ENCODE measurements at places on chromosomes 7 and 10. TPM values are rescaled to one million over a fixed set of nuclear protein-coding genes. Genes with fewer than 3 reads are reported as not detected.
A peak's percentile ranks its signal among the peaks of the same experiment; 100 is the strongest.

DNA sequence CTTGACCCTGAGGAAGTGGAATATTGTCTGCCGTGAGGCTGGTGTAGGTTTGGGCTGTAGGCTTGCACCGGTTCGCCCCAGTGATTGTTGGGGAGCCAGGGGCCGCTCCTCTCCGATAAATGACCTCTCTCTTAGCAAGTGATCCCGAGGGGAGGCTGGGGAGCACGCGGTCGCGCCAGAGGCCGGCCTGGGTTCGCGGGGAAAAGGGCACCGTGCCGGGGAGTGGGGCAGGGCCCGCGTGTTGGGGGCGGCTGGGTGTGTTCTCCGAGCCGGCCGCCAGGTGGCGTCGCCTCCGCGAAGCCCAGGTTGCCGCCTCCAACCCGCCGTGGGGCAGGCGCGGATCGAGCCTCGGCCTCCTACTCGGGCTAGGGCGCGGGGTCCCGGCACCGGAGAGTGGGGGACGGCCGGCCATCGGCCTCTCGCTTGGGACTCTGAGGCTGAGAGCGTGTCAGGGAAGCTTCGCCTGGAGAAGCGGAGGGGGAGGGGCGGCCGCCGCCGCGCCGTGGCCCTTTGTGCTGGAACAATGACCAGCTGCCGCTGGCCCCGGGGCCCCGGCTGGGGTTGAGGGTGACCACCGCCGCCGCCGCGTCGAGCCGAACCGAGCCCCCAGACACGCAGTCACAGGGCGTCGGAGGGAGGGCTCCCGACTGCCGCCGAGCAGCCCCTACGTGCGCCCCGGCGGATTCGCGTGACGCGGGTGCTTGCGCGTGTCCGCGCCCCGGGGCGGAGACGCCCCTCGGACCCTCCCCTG lies 442 bp upstream of the LZTS2 start:
- DNase-seq, result no peak

DNA sequence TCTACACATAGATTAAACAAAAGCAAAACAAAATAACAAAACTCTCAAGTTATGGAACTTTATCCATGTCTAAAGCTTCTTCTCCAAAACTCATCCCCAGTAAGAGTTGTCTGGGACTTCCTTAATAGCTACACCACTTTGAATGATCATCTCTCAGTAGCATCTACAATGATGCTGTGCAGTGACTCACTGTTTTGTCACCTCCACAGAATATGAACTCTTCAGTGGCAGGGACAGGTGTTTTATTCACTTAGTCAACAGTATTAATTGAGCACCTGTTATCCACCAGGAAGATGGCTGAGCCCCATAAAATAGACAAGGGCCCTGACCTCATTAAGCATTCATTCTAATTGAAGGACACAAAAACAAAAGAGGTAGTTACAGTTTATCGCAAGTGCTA lies 350.7 kb downstream of the ELMO1 start:
- DNase-seq, result no peak

The GIMAP7 gene
- polyA plus RNA-seq, result 13.0 TPM

The SEMA3D gene
- polyA plus RNA-seq, result 52.0 TPM

DNA sequence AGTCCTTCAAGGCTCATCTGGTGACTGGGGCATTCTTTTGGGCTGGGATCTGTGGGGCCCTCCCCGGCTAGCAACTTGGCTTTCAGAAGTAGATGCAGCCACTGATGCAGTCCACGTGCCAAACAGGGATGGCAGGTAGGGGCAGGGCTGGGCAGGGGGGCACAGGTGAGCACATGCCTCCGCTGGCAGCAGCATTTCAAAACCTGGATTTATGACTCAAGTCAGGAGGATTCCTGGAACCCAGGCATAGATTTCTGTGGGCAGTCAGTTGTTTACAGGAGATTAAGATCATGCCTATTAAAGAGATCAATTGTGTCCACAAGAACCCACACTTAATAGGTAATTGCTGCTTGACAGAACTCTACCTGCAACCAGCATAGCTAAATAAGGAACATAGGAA lies 839 bp upstream of the HABP2 start:
- DNase-seq, result no peak

DNA sequence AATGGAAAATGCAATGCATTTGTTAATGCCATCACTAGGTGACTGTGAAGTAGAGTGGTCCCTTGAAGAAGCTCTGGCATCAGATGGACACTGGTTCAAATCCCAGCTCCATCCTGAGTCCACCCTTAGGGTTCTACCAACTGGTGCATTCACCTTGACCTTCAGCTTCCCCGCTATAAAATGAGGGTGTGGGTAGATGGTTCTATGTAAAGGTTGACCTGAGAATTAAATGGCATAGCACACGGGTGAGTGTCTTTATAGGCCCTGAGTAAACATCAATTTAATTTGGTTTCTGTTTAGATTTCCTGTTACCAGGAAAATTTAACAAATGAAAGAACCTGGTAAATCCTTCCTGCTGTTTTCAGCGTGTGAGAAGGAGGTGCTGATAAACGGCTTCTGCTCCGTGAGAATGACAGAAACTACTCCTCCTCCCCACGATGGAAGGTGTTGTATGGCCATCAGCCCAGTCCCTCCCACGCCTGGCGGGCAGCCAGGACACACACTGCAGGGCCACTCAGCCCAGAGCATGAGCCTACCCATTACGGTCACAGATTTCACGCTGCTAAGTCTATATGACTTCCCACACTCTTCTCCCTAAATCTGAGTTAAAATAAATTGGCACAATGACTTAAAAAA lies 210.1 kb downstream of the TNS3 start:
- DNase-seq, result no peak

The AOC1 gene
- polyA plus RNA-seq, result 68.7 TPM

- DNase-seq, result no peak
Observed at GRCh38 chr10:50231515-50232260, 19.6 kb downstream of the ASAH2 start.

DNA sequence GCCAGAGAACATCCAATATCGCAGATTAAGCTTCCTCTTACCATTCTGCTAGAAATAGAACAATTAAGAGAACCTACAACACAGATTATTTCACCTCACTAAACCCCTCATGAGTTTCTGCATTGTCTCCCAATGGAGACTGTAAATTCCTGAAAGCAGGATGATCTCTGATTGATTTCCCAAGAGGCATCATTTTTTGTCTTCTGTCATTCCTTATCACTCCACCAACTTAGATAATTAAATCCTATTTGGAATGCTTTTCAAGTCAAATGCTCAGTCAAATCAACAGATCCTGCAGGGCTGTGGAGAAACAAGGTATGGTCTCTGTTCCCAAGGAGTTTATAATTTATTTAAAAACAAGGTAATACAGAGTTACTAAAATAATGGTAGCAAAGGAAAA lies 161.5 kb downstream of the MTERF1 start:
- no peak for DNase-seq

DNA sequence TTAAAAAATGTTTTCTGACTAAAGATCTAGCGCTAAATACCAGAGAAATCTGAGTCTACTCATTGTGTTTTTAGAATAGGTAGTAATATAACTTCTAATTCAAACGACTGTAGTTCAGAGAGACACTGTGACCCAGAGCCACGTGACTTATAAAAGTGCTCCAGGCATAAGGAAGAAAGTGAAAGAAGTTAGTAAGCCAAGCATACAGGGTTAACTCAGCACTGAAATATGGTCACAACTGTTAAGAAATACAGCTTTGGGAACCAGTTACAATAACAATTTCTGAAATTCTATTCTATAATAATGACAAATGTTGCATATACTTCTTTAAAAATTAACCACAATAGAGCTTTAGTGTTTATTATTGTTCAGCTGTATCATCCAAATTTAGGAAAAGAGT lies 119.1 kb downstream of the TFEC start:
- no peak for DNase-seq

GRCh38 chr10:71909399-71910083 lies 54.7 kb upstream of the CHST3 start:
- no peak for DNase-seq

- no peak for DNase-seq
Observed at GRCh38 chr7:30692882-30693281, 10.6 kb upstream of the CRHR2 start.

The ATAD1 gene
- polyA plus RNA-seq, result 71.4 TPM

DNA sequence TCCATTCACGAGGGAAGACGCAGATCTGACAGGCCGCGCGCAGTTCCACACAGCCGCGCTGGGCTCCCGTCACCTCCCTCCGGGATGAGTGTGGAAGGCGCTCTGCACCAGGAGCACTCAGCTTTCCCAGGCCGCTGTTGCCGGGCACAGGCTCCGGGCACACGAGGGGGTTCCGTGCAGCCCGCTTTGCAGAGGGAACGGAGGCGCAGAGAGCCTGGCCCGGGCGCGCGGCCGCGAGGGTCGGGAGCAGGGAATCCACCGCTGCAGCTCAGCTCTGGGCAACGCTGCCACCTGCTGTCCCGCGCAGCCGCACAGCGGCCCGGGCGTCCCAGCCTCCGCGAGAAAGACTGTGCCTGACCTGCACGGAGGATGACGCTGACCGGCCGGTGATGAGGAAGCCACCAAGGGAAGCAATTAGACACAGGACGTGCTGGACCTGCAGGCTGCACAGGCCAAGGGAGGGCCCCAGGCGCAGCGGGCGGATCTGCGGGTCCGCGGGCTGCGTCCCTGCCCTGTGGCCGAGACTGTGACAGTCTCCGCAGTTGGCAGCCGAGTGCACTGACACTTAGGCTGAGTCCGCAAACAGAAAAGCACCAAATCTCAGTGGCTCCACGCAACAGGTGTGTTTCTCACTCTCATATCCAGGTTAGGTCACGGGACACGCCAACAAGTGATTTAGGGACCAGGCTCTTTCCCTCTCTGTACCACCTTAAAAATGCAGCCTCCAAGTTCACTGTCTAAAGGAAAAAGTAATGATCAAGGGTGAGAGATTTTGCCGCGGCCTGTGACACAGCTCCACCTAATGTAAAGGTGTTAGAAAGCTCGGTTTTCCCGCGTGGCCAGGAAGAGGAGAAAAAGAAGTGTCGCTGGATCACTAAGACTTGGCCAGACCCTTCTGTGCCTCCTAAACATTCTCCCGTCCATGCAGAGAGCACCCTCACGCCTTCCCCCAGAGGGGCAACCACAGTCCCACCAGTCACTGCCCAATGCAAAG lies 94.5 kb downstream of the SEC61G start:
- DNase-seq, result peak; percentile 59

- no peak for DNase-seq
Observed at GRCh38 chr10:128306966-128307365, 180.7 kb upstream of the MKI67 start.
